Activated T-cell treated with anti-CD3 and anti-CD28 coated beads, Interleukin-2, amount 50 U/mL, for 72 hours (primary cell): ENCODE measurements at places on chromosomes 1 and 21. TPM values are rescaled to one million over a fixed set of nuclear protein-coding genes. Genes with fewer than 3 reads are reported as not detected.

- DNase-seq = no peak
- H3K4me1 ChIP-seq = peaks cover 41% of the 10 kb centered on the region
- no peaks in the 10 kb centered on the region for H3K27me3 ChIP-seq
- H3K27ac ChIP-seq = no peak overlapping the region
- H3K36me3 ChIP-seq = peaks cover 11% of the 10 kb centered on the region
- H3K4me3 ChIP-seq = no peak overlapping the region
Observed at GRCh38 chr1:205168291-205168690, 43.2 kb downstream of the DSTYK start.

Gene PTPN7
- total RNA-seq = 201 TPM

Gene PEX19
- 49.1 TPM for total RNA-seq

Gene AJAP1
- 0.46 TPM for total RNA-seq

GRCh38 chr1:41983451-41983850 lies 64.7 kb upstream of the HIVEP3 start:
- H3K27ac ChIP-seq = no peak overlapping the region
- H3K4me1 ChIP-seq = peaks cover 33% of the 10 kb centered on the region
- no peak for DNase-seq
- no peaks in the 10 kb centered on the region for H3K36me3 ChIP-seq

GRCh38 chr1:183945428-183946319 lies 91.9 kb downstream of the COLGALT2 start:
- H3K27ac ChIP-seq = no peak overlapping the region
- peaks cover under 1% of the 10 kb centered on the region for H3K27me3 ChIP-seq
- H3K4me3 ChIP-seq = no peak overlapping the region

Gene HSPG2
- total RNA-seq = 4.4 TPM

- no peak overlapping the region for H3K27ac ChIP-seq
- no peak overlapping the region for H3K4me3 ChIP-seq
- H3K27me3 ChIP-seq = peaks cover 24% of the 10 kb centered on the region
- H3K36me3 ChIP-seq = no peaks in the 10 kb centered on the region
- no peak for DNase-seq
Observed at GRCh38 chr1:199302554-199302953, 663.7 kb downstream of the PTPRC start.

GRCh38 chr1:240526312-240526711 lies 85.6 kb downstream of the GREM2 start:
- H3K27me3 ChIP-seq = no peaks in the 10 kb centered on the region
- H3K36me3 ChIP-seq = no peaks in the 10 kb centered on the region
- DNase-seq = no peak
- H3K27ac ChIP-seq = no peak overlapping the region
- no peaks in the 10 kb centered on the region for H3K4me1 ChIP-seq

DNA sequence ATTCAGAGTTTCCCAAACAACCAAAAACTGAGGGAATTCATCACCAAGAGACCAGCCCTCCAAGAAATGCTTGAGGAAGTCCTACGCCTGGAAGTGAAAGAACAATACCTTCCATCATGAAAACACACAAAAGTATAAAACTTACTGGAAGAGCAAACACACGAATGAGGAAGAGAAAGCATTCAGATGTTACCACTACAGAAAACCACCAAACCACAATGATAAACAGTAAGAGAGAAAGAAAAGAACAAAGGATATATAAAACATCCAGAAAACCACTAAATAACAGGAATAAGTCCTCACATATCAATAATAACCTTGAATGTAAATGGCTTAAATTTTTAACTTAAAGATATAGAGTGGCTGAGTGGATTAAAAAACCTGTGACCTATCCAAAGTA lies 58.5 kb upstream of the BCL10 start:
- H3K36me3 ChIP-seq = peaks cover 7% of the 10 kb centered on the region
- H3K4me3 ChIP-seq = no peak overlapping the region
- no peak for DNase-seq
- H3K27me3 ChIP-seq = peaks cover 33% of the 10 kb centered on the region
- H3K27ac ChIP-seq = no peak overlapping the region

Gene VAV3
- 2.5 TPM for total RNA-seq

Gene NPL
- total RNA-seq = 4.4 TPM
